GM23248 (cell line): ENCODE measurements at places on chromosomes 5 and 9. TPM values are rescaled to one million over a fixed set of nuclear protein-coding genes. Genes with fewer than 3 reads are reported as not detected.
A peak's percentile ranks its signal among the peaks of the same experiment; 100 is the strongest.

GRCh38 chr5:102617191-102618187 lies 118.7 kb upstream of the SLCO6A1 start:
- no peaks in the 10 kb centered on the region for H3K36me3 ChIP-seq
- DNase-seq: peak; percentile 25
- no peak overlapping the region for H3K4me3 ChIP-seq
- no peak overlapping the region for H3K27ac ChIP-seq
- H3K27me3 ChIP-seq: no peaks in the 10 kb centered on the region

DNA sequence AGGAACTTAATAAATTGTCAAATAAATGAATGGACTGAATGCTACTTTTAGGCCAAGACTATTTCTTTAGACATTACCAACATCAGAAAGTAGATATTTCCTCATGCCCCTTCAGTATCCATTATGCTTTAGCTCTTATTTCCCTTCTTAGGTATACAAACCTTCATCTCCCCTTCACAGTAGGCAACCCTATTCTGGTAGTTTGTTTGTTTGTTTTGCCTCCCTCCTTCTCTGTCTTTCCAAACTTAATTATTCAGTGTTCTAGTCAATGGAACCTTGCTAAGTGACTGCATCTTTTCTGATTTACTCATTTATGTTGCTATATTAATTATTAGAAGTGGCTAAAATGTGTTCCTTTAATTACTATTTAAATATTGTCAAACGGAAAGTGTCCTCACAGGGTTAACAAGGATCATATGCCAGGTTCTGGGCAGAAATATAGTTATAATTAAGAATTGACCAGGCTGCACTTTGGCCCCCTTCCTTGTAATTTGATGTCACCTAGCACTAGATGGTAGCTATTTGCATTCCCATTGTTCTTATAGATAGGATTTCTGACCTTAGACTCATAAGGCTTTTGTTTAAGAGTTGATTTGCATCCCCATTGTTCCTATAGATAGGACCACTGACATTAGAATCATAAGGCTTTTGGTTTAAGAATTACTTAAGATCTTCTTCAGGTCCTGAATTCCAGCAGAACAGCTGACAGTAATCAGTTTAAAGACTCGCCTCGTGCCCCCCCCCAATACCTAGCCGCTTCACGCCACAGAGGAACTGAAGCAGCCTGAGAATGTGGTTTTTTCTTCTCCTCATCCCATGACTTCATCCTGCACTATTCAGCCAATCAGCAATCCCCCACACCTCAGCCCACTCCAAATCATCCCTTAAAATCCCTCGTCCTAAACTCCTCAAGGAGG lies 84.4 kb upstream of the NUDT12 start:
- H3K4me3 ChIP-seq: no peak overlapping the region
- no peaks in the 10 kb centered on the region for H3K36me3 ChIP-seq
- H3K27me3 ChIP-seq: no peaks in the 10 kb centered on the region
- DNase-seq: no peak

DNA sequence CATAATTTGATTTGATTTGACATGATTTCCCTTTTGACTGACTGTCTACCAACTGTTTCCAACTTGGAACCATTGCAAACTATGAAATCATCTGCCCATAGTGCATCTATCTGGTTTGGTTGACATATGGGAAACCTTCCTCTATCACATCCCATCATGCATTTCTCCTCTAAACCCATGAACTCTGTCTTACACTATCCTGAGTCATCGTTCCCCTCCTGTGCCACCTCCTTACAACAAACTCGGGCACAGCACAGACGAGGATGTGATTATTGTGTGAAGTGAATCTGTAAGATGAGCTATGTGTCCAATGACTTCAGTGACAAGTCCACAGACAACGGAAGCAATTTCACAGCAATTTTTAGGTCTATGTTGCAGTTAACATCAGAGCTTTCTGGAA lies 126.1 kb downstream of the NPR3 start:
- H3K4me3 ChIP-seq: no peak overlapping the region
- no peak for DNase-seq
- H3K4me1 ChIP-seq: no peaks in the 10 kb centered on the region
- no peak overlapping the region for H3K27ac ChIP-seq
- H3K36me3 ChIP-seq: no peaks in the 10 kb centered on the region
- H3K27me3 ChIP-seq: no peaks in the 10 kb centered on the region

DNA sequence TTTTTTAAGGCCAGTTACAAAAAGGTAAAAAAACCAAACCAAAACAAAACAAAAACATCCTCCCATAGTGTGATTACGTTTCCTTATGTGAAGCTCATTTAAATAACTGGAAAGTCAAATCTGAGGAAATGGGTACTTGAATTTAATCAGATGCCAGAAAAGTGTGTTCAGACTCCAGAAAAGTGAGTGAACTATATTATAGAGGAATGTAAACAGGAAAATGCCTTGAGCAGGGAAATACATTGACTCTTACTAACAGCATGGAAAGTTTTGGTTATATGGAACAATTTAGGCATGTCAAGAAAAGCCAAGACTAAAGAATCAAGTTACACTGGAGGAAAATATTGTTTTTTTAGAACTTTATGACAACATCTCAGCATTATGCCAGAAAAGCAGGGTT lies 37.8 kb upstream of the RNF20 start:
- peak overlapping the region; percentile 20; the same call in 1 of the 2 replicates for H3K27ac ChIP-seq
- H3K4me1 ChIP-seq: peaks cover 20% of the 10 kb centered on the region
- peak; percentile 56 for DNase-seq
- no peaks in the 10 kb centered on the region for H3K36me3 ChIP-seq
- H3K27me3 ChIP-seq: no peaks in the 10 kb centered on the region

GRCh38 chr5:85320495-85320894 lies 935.8 kb upstream of the EDIL3 start:
- no peak for DNase-seq
- H3K27me3 ChIP-seq: no peaks in the 10 kb centered on the region
- no peaks in the 10 kb centered on the region for H3K36me3 ChIP-seq
- H3K4me3 ChIP-seq: no peak overlapping the region

Gene SEMA5A
- 38.2 and 40.1 TPM in 2 replicates for total RNA-seq

DNA sequence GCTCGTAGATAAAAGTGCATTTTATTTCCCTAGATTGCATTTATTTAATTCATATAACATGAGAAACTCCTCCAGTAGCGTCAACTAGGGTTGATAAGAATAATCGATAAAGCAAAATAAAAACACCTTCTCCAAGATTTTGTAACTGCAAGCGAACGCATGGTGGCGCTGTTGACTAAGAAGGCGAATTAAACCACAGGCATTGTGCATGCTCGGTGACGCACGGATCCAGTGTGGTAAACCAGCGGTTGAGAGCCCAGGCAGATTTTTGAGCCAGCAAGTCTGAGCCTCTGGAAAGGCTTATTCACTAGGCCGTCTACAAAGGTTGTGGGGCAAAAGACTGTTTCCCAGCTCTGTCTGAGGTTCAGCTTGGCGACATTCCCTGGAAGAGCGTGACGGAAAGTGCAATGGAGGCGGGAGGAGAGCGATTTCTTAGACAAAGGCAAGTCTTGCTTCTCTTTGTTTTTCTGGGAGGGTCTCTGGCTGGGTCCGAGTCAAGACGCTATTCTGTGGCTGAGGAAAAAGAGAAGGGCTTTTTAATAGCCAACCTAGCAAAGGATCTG lies at the start of gene PCDHB3:
PCDHB3 (plus strand) TSS at position 231 of the 563 bp plus-strand sequence; CDS start at position 408, 177 bp downstream.
- no peaks in the 10 kb centered on the region for H3K36me3 ChIP-seq
- no peaks in the 10 kb centered on the region for H3K27me3 ChIP-seq
- no peak within 1 kb of the TSS for H3K4me3 ChIP-seq
- peak; percentile 79 for DNase-seq
- H3K27ac ChIP-seq: no peak within 1 kb of the TSS

- H3K36me3 ChIP-seq: no peaks in the 10 kb centered on the region
- H3K4me3 ChIP-seq: no peak overlapping the region
- H3K27ac ChIP-seq: no peak overlapping the region
- DNase-seq: no peak
- H3K4me1 ChIP-seq: peaks cover 3% of the 10 kb centered on the region; the same call in 1 of the 2 replicates
Measured at GRCh38 chr5:169837686-169838085, 142.6 kb downstream of the INSYN2B start.

- H3K27me3 ChIP-seq: no peaks in the 10 kb centered on the region
- H3K4me1 ChIP-seq: peaks cover 17% of the 10 kb centered on the region
- no peak overlapping the region for H3K4me3 ChIP-seq
- DNase-seq: peak; percentile 52
- H3K27ac ChIP-seq: no peak overlapping the region
- H3K36me3 ChIP-seq: no peaks in the 10 kb centered on the region
Measured at GRCh38 chr5:140349244-140349643, 2.8 kb upstream of the HBEGF start.
